Caudate nucleus (tissue), 63 donors: ENCODE measurements at places on chromosomes 7 and 10.

DNA sequence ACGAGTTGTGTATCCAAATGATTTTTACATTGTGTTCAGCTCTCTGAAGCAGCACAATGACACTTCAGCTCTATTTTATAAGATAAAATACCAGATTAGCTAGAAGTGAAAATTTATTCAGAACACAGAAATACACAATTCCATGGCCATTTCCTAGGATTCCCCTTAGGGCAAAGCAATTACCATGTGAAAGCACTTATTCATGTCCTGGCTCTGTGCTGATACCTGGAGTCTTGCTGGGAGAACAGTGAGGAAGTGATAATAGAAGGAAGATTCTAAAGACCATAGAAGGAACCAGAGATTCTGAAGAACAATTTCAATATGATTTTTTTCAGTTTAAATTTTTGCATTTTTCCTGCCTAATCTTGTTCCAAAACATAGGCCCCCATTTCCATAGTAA is 657.4 kb upstream of the ZWINT start:
- no peak for DNase-seq

- no peak for DNase-seq
These were observed 63.7 kb upstream of the AUTS2 start for GRCh38 chr7:69534461-69535041.

DNA sequence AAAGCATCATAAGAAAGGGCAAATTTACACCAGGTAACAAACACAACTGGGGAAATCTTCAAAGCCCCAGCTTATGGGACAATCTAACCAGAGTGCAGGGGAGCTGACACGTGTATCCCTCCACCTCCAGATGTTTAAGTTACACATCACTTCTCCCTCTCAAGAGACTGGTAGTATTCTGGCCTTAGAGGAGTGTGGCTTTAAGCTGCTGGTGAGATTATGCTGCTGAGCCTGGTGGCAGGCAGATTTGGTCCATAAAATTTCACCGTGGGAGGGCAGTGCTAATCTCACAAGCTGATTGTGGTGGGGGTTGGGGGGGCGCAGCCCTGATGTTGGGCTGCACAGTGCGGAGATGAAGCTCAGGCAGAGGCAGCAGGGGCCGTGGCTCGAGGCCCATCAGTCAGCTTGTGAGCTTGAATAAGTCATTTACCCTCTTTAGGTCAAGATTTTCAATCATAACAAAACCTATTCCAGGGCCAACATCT is 431.0 kb upstream of the GALNT17 start:
- DNase-seq, result no peak

DNA sequence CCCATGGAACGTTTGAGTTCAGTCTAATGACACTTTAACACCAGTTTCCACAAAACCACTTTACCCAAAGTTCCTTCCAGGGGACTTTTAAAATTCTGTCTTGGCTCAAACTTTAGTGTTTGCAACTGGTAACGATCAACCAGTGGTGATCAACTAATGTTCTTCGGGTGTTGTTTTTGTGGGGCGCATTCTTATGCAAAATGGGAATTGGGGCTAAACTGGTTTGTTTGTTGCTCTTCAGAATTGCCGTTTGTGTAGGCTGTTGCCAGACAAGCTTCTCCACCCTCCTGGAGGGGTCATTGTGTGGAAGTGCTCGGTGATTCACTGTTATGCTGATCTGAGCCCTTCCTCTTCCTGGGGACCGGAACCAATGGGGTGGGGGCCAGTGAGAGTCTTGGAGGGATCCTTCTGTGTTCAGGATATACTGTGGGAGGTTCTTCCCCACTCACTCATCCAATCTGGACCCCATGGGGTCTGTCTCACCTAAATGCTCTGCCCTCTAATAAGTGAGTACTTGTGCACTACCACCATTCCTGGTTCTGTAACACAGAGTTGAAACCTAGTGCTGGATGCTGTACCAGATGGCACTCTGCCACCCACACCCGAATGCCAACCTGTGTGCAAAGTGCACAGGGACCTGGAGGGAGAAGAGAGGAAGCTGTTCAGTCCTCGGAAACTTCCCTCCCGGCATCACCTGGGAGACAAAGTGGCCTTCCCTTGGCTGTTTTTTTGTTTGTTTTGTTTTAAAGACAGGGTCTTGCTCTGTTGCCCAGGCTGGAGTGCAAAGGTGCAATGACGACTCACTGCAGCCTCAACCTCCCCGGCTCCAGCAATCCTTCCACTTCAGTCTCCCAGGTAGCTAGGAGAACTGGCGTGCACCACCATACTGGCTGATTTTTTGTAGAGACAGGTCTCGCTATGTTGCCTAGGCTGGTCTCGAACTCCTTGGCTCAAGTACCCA is 2.1 kb downstream of the NFE2L3 start:
- no peak for DNase-seq

DNA sequence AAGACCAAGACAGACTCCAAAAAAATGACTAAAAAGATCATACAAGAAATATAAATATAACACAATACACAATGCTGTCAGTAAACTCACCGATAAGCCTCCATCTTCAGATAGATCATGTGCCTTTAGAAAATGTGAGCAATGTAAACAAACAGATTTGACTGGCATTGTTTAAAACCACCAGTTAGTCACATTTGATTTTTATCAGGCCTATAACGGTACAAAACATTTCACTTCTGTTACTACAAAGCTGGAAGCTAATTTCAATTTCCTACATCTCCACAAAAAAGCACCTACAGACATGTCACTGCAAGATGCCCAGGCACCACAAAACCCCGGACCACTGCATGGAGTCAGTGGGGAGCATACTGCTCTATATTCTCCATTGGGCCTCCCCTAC is 18.9 kb downstream of the SGMS1 start:
- DNase-seq, result no peak

DNA sequence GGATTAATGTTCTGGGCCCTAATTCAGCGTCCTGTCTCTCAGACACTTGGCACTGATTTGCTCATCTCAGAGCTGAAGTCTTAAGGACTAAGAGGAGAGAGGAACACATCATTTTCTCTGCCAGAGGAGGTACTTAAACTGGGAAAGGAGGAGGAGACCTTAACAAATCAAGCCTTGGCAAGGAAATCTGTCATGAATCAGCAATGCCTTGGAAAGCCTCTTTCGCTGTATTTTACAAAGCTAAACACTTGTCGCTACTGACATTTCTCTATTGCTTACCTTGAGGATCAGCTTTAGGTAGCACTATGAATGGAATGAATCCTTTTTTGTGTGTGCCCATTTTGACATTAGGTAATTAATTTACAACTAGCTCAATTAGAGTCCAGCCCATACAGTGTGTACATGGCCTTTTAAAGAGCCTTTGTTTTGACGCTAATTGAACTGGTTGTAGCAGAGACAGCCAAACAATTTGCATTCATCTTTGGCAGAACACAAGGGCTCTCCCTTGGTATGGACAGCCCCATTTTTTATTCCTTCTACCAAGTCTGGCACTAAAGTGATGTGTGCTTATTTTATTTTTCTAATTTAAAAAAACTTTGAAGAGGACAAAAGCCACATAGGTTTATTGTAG is 37.4 kb downstream of the AUTS2 start:
- DNase-seq, result no peak

DNA sequence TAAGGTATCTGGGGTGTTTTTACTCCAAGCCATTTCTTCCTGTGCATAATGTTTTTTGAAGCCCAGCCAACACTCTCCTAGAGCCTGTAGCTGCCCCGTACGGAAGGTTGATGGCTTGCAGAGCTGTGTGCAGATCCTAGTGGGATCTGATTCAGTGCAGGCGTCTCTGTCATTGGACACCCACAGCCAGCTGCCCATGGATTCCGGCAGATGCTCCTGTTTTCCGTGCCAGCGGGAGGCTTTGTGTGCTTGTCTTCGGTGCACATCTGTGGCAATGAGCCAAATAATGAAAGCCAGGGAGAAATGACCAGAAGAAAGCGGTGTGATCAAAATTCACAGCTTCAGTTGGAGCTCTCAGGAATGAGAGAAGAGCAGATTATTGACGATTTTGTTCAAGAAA is 426.4 kb downstream of the TYW1 start:
- no peak for DNase-seq
